ENCODE measurements at places on chromosomes 2 and 18. TPM values are rescaled to one million over a fixed set of nuclear protein-coding genes. Genes with fewer than 3 reads are reported as not detected.

Gene FBXO48
- total RNA-seq: 0.77 TPM

DNA sequence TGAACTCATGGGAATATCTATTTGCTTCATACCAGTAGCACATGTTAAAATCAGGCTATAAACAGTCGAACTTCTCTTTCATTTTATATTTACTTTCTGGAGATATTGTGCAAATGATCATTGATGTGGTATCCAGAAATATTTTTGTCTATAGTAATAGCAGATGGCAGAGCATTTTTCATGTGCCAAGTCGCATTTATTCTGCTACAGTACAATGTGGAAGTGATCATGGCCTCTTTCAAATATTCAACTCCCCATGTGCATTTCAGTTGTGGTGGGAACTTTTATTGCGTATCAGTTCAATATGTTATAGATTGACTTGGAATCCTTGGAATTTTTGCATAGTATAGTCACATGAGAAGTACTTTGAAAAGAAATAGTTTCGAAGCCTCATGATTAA lies 57.4 kb downstream of the RHBDD1 start:
- DNase-seq: no peak

DNA sequence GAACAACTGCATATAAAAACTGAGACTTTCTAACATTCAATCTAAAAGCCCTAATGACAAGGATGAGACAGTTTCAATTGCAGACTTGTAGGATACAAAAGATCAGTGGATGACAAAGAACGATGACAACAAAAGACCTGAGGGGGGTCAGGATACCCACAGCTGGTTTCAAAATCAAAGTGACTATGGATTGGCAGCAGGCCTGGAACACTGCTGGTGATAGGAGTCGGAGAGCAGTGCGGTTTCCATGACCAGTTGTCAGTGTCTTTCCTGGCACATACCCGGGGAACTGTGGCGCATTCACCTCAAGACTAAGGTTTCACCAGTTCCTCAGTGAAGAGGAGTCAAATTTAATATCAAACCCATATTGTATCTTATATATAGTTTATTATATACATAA lies 42.0 kb downstream of the EHD3 start:
- DNase-seq: no peak

- no peak for DNase-seq
These were observed 738.9 kb upstream of the SALL3 start for GRCh38 chr18:78240627-78241252.

DNA sequence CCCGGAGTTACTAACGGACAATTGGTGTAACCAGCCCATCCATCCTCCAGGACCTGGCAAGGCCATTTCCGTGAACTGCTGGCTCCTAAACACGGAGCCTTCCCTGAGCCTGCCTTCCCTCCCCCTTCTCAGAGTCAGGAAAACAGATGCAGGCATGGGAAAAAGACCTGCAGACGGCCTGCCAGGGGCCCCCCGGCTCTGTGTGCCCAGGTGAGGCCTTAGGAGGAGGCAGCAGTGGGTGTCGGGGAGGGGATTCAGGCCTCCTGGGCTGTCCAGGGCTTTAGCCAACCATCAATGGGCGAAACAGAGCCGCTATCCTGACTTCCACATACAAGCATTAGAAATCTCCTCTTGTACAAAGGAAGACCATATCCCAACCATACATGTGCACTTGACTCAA lies 68.3 kb upstream of the BOD1L2 start:
- no peak for DNase-seq

Gene GPR39
- total RNA-seq: 0.47 TPM

Gene SNRNP200
- 200 TPM for total RNA-seq

DNA sequence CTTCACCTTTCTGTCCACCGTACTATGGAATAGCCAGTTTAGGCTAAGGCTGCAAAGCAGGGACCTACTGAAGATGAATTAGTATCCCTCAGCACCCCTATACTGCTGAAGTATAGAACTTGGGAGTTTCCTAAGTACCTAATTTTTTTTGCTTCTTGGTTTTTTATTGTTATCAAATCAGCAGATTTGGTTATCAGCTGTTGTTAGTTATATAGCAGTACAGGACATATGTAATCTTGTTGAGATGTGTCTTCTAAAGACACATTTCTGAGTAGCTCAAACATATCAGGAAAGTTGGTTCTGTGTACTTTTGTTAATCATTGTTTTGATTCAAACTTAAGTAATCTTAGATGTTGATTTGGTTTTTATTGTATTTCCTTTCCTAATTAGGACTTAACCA lies 5.2 kb downstream of the MYL12A start:
- no peak for DNase-seq

GRCh38 chr2:217897091-217897715 lies 105.6 kb downstream of the TNS1 start:
- DNase-seq: no peak

GRCh38 chr2:118808429-118808809 lies 39.0 kb downstream of the EN1 start:
- DNase-seq: no peak

Gene PLCD4
- 1.0 TPM for total RNA-seq

GRCh38 chr2:138084206-138084605 lies 119.9 kb downstream of the HNMT start:
- DNase-seq: no peak

Gene ZC3H6
- total RNA-seq: 12.1 TPM

DNA sequence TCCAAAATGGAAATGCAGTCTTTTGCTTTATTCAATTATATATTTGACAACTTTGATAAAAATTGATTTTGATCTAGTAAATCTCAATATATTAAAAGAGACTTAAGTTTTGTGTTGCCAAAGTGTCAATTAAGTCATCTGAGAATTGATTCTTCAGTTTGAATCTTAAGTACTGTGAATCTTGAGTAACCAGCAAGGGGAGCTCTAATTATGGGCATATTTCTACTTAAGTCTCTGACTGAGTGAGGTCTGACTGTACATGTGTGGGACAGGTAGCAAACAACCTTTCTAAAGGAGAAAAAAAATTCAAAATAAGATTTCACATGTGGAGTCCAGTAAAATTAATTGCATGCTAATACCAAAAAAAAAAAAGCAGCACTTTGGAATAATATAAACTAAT lies 503.7 kb upstream of the SLC8A1 start:
- no peak for DNase-seq

Gene CKAP2L
- 8.6 TPM for total RNA-seq

- no peak for DNase-seq
These were observed 290.7 kb downstream of the CYP26B1 start for GRCh38 chr2:71856773-71857525.

DNA sequence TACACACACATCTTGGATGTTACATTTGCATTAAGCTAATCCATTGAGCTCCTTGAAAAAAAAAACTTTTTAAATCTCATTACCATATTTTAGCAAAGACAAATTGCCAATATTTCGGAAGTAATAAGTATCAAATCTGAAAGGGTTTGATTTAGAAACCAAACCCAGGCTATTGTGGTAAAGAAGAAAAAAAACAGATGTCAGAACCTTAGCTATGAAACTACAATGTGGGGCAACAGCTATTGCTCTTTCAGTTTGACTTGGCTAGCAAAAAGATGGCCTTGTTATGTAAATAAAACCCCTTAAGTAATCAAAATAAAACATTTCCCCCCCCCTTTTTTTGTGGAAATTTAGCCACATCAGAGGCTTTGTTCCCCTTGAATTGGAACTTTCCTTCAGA lies 41.2 kb upstream of the REG3A start:
- no peak for DNase-seq

Measured in mesothelial cell of epicardium (in vitro differentiated cells).